Activated naive CD4-positive, alpha-beta T cell treated with Interleukin-2 at 50 U/mL for 16 hours (primary cell): ENCODE measurements at places on chromosomes 7 and 10.

- no peak for DNase-seq
Measured at GRCh38 chr10:3485057-3485686, 299.8 kb downstream of the KLF6 start.

GRCh38 chr10:32346134-32346550 is 816 bp downstream of the EPC1 start:
- peak; percentile 96 for DNase-seq

DNA sequence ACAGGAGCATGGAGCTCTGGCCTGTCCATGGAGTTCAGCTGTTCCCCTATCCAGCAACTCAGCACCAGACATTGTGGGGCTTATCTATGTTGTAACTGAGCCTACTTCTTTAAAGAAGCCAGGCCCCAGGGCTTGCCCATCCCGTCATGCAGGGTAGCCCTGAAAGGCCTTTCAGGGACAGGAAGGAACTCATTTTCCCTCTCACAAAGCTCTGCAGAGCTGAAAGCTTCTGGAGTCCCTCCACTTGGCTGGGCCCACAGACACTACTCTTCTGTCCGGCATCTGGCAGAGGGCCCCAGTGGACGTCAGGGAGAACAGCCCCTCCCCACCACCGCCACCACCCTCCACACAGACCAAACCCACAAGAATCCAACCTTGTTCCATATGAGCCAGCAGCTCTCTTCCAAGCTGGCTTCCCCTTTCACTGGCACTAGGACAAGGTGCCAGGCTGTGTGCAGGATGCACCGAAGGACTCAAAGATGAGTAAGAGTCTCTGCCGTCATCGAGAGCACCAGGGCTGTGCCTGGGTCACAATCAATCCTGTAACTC is 33.1 kb downstream of the DENND2A start:
- no peak for DNase-seq

DNA sequence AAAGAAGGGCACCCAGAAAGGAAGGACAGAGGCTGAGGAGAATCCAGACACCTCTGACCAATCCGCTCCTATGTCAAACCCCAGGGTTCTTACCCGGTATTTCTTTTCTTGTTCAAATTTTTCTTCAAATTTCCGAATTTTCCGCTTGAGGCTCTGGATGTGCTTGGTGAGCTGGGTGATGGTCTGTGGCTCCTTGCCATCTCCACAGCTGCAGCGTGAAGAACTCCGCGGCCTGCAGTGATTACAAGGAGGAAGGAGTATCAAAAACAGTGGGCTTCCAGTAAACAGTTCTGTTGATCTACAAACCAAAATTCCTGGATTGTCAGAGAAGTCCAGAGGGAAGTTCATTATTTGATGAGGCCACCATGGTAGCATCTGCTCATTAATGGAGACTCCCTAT is 92.0 kb downstream of the PHYHIPL start:
- DNase-seq = no peak

- no peak for DNase-seq
Measured at GRCh38 chr10:121078036-121078435, 226.9 kb downstream of the WDR11 start.

DNA sequence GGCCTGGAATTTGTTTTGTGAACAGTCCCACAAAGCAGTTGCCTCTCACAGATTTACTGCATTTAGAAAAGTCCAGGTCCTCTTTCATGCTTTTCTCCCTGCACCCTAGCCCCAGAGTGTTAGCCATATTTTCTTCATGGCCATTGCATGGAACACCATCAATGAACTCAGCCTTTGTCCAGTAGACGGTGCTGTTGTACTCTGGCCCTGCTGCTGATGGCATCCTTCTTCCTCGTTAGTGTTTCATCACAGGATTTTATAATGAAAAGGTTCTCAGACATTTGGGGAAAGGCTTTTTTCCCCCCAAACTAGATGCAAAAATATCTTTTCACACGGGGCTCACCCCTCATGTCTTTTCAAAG is 93.0 kb upstream of the SLC25A13 start:
- DNase-seq = peak; percentile 30

GRCh38 chr10:22258471-22258870 is 40.7 kb upstream of the EBLN1 start:
- DNase-seq = no peak
